ENCODE measurements at places on chromosomes 3 and 15.
A peak's percentile ranks its signal among the peaks of the same experiment; 100 is the strongest.

DNA sequence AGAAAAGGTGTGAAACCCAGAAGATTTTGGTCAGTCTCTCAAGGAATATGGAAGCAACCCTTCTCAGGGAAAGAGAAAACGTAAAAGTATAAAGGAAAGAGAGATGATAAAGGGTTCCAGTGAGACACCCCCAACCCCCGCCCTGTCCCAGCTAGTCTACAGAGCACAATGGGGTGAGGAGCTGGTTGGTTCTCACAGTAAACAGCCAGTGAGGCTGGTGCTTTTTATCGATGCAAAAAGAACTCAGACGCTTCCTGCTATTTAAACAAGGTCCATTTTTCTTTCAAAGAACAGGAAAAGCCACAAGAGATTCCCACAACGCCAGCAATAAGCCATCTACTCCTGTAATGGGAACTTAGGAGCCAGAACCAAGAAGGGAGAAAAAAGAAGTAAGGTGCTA lies 65.9 kb downstream of the CHAC1 start:
- no peak for DNase-seq

DNA sequence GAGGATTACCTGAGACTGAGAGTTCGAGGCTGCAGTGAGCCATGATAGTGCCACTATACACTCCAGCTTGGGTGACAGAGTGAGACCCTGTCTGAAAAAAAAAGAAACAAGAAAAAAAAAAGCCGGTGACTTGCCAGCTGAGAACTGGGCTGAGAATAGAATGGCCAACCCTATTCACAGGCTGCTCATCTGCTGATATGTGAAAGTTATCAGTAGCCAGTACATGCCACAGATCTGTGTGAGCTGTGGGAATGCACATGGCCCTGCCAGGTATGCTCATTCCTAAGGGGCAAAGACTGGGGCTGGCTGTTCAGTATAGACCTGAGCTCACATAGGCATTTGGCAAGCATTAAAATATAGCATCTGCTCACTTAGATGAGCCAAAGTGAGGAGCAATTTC lies 30.9 kb downstream of the IL20RB start:
- DNase-seq = no peak

GRCh38 chr3:94162700-94163099 lies 99.8 kb downstream of the NSUN3 start:
- DNase-seq = peak; percentile 7

- no peak for DNase-seq
These were observed 70.2 kb downstream of the FOXB1 start for GRCh38 chr15:60074181-60074885.

DNA sequence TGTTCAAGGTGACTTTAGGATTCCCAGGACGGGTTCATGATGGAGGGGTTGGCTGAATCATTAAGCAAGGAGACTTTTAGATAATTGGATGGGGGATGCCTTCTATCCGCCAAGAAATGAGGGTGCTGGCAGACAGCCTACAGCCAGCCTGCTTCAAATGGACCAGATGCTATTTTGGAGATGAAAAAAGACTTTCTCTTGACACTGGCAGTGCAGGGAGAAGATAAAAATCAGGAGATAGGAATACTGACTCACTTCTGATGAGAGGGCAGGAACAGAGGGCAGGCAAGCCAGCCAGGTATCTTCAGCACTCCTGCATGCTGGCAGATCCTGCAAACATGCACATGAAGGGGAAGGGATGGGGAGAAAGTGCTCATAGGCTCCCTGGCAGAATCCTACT lies 7.7 kb upstream of the SYN2 start:
- no peak for DNase-seq

DNA sequence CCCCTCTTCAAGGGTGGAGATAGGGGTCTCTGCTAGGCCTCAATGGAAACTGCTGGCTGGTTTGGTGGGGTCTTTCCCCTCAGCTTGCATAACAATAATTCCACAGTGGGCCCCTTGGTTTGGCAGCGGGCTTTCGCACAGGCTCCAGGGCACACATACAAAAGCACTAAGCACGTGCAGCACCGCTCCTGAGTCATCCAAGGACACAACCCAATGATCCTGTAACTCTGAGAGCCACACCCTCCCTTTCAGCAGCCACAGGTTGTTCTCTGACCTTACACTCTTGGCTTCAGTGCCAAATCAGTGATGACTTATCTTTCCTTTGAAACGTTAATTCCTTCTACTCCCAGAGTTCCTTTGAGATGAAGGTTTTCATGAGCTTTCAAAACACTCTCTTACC lies 41.7 kb downstream of the DAPK2 start:
- DNase-seq = no peak

GRCh38 chr15:89085289-89085926 lies 2.8 kb upstream of the ABHD2 start:
- no peak for DNase-seq

DNA sequence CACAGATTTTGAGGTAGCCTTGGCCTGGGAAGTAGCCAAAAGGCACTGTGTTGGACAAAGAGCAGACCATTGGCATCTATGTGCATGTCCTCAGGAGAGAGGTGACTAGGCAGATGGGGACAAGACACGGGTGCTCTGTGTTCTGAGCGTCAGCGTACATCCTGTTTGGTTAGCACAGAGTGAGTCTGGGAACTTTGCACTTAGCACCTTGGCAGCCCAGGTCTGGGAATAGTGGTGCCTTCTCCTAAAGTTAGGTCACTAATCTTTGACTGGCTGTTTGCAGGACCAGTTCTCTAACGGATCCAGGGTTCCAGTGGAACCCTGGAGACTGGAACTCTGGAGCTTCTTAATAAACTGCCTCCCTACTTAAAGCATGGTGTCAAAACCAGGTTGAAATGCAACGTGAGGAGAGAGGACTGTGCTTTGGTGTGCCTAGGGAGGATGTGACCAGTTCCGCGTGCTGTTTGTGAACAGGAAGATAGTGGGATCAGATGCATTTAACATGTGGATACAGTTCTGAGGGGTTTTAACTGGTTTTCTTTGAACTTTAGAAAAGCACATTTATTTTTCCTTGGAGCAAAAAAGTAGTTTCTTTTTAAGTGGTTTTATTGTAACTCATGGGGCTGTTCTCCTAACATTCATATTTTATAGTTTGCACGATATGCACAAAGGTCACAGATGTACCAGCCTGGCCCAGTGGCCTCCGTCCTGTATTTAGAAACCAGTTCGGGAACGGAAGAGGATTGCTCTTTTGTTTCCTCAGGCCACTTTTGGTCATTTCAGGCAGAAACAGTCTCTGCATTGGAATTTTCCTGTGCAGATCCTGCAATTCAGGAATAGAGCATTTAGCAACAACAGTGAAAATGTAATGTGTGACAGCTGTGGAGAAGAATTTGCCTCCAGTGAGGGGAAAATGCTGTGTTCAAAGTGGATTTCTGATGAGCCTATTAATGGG lies 48.8 kb downstream of the ABHD2 start:
- DNase-seq = peak; percentile 70

- peak; percentile 26 for DNase-seq
These were observed 117.1 kb upstream of the SMAD3 start for GRCh38 chr15:66948294-66948693.

GRCh38 chr3:186094696-186095425 lies 14.0 kb downstream of the ETV5 start:
- no peak for DNase-seq

DNA sequence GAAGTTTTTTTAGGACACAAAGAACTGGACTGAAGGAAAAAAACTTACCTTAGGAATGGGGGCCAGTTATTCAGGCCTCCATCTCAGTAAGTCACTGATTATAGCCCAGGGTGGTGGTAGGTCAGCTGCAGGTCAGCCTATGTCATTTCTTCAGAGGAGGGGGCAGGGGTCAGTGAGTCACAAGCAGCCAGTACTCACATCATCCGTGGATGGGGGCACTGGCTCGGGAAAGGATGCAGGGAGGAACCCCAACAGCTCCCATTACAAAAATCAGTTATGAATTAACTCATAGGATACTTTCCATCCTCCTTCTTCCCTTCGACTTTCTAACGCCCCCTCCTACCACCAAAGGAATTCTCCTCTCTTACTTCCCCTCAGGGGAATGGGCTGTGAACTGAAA lies 578.3 kb downstream of the PDCD6IP start:
- DNase-seq = no peak

DNA sequence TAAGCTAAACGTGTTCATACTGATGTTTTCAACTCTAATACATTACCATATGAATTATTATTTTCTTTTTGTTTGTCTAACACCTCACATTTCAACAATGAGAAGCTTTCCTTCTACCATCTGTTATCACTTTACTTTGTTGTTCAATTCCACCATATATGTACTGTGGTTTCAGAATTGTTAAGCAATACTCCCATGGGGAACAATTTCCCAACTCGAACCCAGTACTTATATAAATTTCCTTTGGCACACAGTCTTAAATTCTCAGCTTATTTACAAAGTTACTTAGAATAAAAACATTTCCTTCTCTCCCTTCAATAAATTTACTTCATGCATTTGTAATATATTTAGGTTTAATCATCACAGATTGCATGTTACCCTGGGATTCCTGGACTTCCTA lies 1764.4 kb downstream of the OTOL1 start:
- DNase-seq = no peak

GRCh38 chr3:59978979-59979378 lies 929.2 kb upstream of the CFAP20DC start:
- DNase-seq = no peak

DNA sequence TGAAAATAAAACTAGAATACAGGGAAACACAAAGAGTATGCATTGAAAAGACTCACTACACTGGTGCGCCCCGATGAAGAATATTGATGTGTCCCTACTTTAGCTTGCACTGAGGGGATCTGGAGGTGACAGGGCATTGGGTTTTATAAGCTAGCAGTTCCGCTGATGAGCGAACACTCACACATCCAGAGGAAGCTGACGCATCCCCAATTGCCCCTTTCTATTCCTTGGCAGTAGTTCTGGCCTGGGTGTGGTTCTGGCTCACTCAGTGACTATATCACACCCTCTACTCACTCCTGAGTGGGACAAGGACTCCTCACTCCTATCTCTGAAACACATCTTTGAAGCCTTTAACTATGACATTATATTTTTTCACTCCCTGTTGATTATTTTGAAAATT lies 71.0 kb downstream of the B3GNT5 start:
- DNase-seq = no peak

DNA sequence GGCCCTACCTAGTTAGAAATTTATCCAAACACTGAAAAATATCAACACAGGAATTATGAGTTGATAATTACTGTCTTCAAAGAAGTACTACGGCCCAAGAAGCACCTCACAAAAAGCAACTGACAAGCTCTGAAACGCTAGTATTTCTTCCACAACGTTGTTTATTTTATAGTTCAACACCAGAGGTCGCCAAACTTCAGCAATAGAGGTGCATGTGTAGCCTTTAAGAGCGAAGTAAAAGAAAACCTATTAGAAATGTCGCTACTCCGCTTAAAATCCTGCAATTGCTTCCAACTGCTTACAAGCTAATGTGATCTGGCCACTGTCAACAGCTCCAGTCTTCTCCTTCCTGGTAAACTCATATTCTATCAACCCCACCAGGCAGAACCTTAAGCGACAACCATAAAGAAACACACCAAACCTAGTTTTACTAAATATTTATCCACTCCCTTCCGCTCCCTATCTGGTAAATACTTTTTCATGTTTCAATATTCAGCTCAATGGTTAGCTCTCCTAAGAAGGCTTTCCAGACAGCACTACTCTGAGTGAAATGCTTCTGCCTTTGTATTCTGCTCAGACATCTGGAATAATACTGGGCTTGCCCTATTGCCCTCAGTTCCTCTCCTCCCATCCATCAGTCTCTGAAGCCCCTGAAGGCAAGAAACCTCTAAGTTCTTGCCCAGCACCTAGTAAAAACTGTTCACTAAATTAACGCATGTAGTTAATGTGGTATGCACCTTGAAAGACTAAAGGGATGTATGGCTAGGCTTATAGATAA lies 110.2 kb downstream of the NR1I2 start:
- DNase-seq = peak; percentile 76

GRCh38 chr15:31212326-31213080 lies 111.0 kb upstream of the TRPM1 start:
- DNase-seq = no peak

DNA sequence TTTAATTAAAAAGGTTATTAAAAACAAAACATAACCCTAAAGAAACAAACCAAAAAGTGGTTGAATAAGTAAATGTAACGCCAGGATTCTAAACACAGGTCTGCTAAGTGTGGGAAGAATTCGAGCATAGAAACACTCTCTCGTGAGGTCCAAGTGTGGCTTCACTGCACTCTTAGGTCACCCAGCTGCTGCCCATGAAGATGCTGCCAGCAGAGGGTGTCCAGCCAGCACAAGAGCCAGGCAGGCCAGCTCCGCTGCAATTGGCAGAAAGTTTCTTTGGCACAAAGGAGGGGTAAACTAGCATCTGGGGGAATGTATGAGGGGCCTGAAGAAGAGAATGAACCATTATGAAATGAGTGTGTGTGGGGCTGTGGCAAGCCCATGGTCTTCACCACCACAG lies 215.7 kb upstream of the FEZF2 start:
- DNase-seq = no peak

DNA sequence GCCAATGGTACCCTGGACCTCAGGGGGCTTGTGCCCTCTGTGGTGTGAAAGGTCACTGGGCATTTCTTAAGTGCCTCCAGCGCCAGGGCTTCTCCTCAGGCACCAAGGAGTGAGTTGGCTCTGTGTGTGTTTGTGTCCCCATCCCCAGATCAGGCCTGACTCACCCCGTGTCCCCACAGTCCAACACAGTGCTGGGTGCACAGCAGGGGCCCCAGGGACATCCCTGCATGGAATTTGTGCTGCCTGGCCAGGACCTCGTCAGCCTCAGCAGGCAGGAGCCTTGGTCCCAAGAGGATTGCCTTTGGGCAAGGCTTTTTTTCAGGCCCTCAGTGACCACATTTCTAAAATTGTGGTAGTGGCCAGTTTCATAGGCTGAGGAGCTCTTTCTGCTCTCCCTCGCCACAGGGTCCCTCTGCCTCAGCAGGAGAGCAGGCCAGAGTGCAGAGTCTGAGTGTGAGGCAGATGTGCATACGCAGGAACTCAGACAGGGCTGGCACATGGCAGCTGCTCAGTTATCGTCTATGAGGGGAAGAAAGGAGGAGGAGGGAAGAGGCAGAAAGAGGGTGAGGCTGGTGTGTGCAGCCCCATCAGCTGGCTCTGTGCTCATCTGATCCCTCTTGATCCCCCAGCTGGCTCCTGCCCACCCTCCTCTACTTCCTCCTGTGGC lies 215.6 kb downstream of the RPLP1 start:
- no peak for DNase-seq

GRCh38 chr15:60529332-60529731 lies 50.4 kb upstream of the ICE2 start:
- DNase-seq = no peak

GRCh38 chr3:11164607-11165006 lies 10.3 kb downstream of the HRH1 start:
- no peak for DNase-seq

DNA sequence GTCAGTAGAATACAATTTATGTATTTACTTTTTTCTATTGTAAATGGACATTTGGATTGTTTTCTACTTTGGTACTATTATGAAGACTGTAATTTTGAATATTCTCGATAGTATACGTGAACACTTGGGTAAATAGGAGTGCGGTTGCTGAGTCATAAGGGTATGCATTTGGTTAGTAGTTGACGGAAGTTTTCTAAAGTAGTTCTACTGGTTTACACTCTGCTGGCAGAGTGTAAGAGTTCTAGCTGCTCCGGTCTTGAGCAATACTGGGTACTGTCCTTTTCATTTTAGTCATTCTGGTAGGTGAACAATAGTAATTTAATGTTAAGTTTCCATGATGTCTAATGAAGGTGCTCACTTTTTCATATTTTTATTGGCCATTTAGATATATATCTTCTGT lies 70.0 kb downstream of the MEF2A start:
- DNase-seq = no peak

- DNase-seq = no peak
These were observed 500.6 kb upstream of the PROK2 start for GRCh38 chr3:72285502-72285901.
